ENCODE measurements at places on chromosomes 6 and 20.

- DNase-seq: no peak
Observed at GRCh38 chr6:65221153-65221552, 485.9 kb downstream of the EYS start.

GRCh38 chr6:72861935-72862432, 240.1 kb downstream of the KCNQ5 start:
- no peak for DNase-seq

GRCh38 chr6:26536571-26537159, 1.5 kb upstream of the HMGN4 start:
- DNase-seq: peak; percentile 65

DNA sequence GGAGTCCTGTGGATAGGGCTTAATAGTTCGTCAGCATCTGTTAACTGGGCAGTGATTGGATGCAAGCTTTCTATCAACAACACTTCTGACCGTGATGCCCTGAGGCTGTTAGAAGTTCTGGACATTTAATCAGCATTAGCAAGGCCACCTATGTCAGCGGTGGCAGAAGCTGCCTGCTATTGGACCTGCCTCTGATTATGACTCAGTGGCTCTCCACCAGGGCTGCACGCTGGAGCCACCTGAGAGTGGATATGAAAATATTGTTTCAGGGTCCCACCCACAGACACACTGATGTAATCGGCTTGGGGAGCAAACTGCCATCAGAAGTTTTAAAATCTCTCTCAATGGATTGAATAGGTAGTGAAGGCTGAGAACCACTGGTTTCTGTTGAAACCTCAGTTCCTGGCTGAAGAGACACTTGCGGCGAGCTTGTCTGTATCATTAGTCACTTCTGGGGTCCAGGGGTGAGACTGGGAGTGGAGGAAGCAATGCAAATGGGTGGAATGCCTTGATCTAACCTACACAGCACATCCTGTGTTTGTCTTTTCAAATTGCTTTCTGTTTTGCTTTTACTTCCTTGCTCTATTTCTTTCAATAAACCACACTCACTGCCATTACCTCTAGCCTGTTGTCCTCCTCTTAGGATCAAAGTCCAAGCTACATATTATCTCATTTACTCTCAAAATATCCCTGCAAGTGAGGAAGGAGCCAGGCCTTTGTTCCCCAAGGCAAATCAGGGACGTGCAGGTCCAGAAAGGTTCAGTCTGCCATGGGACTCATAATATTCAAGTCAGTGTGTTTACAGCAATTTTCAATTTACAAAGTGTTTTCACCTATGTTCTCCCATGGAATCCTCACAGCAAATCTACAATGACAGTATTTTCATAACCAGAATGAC, 4.2 kb downstream of the CLIC5 start:
- peak; percentile 72 for DNase-seq

DNA sequence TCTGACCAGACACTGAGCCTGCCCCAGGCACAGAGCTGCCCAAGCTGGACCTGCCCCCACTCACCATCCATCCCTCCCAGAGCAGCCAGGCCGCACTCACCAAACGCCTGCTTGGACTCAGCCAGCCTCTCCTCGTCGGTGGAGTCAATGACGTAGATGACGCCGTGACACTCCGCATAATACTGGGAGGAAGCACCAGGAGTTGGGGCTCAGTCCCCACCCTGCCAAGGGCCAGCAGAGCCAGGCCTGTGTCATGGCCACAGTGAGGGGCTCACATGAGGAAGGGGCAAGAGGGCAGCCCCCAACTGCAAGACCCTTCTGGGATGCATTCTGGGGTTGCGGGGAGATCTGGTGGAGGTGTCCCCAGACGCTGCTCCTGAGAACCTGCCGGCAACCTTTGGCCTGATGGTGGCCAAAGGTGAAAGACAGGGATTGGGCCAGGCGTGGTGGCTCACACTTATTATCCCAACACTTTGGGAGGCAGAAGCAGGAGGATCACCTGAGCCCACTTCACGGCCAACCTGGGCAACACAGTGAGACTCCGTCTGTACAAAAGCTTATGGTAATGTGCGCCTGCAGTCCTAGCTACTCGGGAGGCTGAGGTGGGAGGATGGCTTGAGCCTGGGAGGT, 5.6 kb downstream of the ARFRP1 start:
- no peak for DNase-seq

DNA sequence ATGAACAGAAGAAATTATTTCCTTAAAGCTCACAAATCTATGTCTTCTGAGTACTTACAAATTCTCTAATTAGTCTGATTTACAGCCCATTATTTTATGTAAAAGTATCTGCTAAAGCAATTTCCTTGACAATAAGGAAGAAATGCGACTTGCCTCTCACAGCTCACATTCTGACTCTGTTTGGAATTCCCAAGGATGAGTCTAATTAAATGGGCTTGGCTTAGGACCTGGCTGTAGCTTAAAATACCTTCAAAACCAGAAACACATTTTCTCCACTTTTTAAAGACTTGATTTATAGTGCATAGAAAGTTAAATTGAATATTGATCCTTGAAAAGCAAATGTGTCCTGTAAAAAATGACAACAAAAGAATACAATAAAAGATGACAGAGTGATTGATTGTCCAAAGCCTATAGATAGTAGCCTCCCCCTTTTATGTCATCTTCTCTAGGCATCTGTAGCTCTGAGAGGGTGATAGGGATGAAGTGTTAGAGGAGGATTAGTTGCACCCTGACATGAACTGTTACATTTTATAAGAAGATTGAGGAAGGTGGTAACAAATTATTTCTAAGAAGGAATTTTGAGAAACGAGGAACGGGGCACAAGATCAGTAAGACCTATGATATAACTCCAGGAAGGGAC, 118.9 kb downstream of the MACROD2 start:
- DNase-seq: no peak

DNA sequence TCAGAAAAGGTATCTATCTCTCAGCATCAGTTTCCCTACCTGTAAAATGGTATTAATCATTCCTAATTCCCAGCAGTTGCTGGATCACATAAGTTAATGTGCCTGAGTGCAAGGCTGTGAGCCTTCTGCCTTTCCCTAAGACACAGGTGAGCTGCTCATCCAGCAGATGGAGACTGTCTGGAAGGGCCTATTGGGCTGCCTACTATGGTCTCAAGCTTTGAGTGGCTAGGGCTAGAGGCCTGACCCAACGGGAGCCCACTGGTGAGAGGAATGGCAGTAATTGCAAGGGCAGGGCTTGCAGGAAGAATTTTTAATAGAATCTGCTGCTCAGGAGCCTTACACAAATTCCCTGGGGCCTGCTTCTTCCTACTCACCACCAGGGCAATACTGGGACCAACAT, 4.3 kb downstream of the KHDC1 start:
- DNase-seq: no peak

DNA sequence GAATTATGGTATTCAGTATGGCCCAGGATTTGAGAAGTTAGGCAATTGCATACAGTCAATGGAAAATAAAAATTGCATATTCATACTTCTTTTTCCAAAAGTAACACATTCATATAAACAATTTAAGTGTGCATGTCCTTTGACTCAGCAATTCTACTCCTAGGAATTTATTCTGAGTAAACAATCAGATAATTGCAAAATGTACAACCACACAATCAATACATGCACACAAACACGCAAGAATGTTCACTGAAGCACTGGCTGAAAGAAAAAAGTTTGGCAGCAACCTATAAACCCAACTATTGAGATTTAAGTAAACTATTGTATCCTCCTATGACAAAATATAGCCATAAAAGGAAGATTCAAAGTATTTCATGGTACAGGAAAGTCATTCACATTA, 1.6 kb downstream of the CYP39A1 start:
- no peak for DNase-seq

GRCh38 chr6:42402184-42402583, 49.5 kb downstream of the TRERF1 start:
- DNase-seq: no peak

DNA sequence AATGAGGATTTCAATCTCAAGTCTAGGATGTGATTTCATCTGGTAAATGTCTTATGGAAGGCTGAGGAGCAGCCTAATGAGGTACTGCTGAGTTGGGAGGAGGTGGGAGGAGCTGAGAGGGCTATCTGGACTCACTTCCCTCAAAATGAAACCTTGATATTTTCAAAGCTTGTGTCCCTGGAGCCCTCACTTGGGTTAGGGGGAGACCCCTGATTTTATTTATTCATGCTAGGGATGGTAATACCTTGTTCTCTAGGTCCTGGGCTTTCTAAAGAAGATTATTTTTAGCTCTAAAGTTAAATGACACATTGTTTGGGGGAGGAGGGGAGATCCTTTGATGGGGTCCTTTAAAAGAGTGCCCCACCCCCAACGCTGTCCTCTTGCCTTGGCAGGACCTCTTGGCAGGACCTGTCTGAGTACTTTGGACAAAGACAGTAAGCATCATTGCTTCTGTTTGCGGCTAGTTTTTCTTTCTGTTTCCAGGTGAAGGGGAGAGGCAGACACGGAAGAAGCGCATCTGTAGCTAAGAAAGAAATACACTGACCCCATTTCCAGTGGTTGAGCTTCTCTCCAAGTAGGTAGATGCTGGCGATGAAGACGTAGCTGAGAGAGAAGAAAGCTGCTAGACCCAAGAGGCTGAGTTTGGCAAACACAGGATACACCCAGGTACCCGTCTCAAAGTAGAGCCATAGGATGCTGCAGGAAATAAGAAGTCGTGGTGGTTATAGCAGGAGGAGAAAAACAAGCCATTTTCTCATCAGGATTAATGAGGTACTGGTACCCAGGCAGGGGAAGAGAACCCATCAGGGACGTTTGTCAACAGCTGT, 55.6 kb downstream of the ADTRP start:
- DNase-seq: no peak

- peak; percentile 11 for DNase-seq
Observed at GRCh38 chr6:16436550-16436949, 198.2 kb downstream of the GMPR start.

- no peak for DNase-seq
Observed at GRCh38 chr6:111068866-111069234, 18.5 kb upstream of the SLC16A10 start.

- DNase-seq: peak; percentile 71
Observed at GRCh38 chr6:152981989-152982903, 595 bp downstream of the FBXO5 start.

DNA sequence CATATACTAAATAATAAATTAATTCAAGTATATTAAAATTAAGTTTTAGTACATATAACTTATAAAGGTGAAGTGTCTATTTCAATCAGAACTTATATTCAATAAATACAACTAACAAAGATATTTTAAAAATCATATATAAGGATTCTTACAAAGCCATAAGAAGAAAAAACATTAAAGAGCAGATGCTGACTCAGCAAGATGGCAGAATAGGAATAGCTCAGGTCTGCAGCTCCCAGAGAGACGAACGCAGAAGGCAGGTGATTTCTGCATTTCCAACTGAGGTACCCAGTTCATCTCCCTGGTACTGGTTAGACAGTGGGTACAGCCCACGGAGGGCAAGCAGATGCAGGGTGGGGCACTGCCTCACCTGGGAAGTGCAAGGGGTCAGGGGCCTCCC, 811.1 kb downstream of the EYS start:
- DNase-seq: no peak

GRCh38 chr6:40798069-40798770, 211.1 kb upstream of the LRFN2 start:
- no peak for DNase-seq

DNA sequence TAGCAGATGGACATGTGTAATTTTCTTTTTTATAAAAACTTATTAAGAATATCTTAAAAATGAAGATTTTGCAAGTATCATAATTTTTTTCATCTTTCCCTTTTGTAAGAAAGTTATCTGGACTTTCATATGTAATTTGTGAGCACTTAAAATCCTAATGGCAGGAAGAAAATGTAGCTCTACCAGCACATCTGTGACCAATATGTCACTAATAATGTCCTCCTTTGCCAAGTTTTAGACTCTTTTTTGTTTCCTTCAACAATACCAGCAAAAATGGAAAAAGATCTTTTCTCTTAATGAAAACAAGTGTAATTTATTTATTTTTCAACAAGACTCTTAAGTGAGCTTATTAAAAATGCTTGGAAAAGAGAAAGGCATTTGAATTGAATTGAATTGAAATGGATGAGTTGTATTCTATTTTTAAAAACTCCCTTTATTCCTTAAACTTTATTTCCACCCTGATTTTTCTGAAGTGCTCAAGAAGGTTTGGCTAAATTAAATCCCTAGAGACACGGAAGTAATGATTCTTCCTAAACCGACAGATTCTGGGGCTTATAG, 110.7 kb downstream of the KIF6 start:
- DNase-seq: no peak

GRCh38 chr6:12467706-12468670, 177.8 kb downstream of the EDN1 start:
- no peak for DNase-seq

- DNase-seq: peak; percentile 84
Observed at GRCh38 chr6:107489636-107490565, at the start of gene SOBP. Gene SOBP, plus strand, starts transcription at chr6:107490117. Its CDS starts 500 bp downstream, at chr6:107490617.

DNA sequence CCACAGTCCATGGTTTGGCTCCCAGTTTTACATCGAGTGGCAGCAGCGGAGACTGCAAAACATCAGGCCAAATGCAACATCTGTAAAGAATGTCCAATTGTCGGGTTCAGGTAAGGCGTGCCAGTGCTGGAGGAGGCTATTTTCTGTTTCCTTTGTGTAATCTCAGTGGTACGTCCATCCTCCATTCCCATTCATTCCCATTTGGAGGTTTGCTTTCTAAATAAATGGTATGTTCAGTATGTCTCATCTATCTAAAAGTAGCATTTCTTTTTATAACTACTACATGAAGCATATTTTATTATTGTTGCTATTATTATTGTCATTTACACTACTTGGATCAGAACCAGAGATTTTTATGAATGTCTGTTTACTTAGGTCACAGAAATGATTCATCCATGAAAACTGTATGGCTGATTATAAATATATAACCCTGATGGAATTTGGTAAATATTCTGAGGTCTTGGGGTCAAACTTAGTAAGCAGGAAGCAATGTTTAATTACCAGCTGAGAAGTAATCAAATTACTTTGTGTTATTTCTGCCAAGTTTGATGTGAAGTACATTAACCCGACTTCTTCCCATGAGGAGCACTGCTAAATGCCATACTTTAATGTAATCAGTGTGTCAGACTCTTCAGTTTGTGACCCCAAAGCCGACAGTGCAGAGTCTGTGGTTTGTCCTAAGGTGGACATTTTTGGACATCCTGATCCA, 512.9 kb downstream of the UTRN start:
- DNase-seq: no peak

GRCh38 chr20:62114894-62115293, 7.4 kb upstream of the LSM14B start:
- DNase-seq: no peak

- DNase-seq: no peak
Observed at GRCh38 chr6:128310451-128310850, 209.9 kb downstream of the PTPRK start.

DNA sequence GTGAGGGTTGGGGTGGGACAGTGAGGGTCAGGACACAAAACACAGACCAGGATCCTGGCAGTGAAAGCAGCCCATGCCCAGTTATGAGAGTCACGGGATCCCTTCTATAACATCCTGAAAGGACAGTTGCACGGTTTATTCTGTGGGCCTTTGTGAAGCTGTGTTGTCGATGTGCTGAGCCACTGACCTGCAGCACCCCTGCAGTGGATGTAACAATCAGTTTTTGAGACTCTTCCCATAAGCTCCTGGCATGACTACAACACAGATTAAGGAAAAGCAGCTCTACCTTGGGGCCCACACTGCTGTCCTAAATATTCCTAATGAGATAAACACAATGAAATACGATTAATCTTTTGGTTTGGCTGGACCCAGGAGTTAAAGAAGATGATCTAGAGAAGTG, 3.7 kb downstream of the PYGB start:
- DNase-seq: no peak

GRCh38 chr20:215796-216195, 11.3 kb upstream of the DEFB129 start:
- no peak for DNase-seq

GRCh38 chr6:126077810-126078776, 91.8 kb downstream of the TRMT11 start:
- DNase-seq: no peak

GRCh38 chr20:50368813-50369224, 141.4 kb upstream of the PTPN1 start:
- DNase-seq: no peak
